ENCODE measurements at places on chromosomes 5 and 9. TPM values are rescaled to one million over a fixed set of nuclear protein-coding genes. Genes with fewer than 3 reads are reported as not detected.

DNA sequence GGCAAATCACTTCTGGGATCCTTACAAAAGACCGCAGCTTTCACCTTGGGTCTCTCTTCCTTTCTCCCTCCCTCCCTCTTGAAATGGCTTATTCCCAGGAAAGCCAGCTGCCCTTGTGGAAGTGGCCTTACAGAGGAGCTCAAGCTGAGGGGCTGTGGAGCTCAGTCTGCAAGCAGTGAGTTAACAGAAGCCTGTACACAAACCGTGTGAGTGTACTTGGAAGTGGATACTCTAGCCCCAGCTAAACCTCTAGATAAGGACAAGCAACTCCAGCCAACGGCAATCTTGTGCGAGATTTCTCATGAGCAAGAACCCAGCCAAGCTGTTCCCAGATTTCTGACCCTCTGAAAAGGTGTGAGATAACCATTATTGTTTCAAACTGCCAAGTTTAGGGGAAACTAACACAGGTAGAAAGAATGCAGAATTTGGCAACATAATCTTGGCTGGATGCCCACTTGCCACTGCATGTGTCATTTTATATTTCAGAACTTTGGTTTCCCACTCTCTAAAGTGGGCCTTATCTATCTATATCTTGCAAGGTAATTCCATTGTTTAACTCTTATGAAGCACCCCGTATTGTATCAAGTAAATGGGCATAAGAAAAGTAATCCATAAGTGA lies 85.6 kb downstream of the CDH18 start:
- DNase-seq: no peak
- H3K27ac ChIP-seq: no peak overlapping the region
- no peaks in the 10 kb centered on the region for H3K4me1 ChIP-seq
- H3K36me3 ChIP-seq: no peaks in the 10 kb centered on the region
- no peak overlapping the region for H3K4me3 ChIP-seq
- no peaks in the 10 kb centered on the region for H3K27me3 ChIP-seq

- no peaks in the 10 kb centered on the region for H3K4me1 ChIP-seq
- no peaks in the 10 kb centered on the region for H3K36me3 ChIP-seq
- no peak overlapping the region for H3K4me3 ChIP-seq
- no peak for DNase-seq
- H3K27ac ChIP-seq: no peak overlapping the region
Measured at GRCh38 chr5:124880903-124881697, 134.7 kb upstream of the ZNF608 start.

DNA sequence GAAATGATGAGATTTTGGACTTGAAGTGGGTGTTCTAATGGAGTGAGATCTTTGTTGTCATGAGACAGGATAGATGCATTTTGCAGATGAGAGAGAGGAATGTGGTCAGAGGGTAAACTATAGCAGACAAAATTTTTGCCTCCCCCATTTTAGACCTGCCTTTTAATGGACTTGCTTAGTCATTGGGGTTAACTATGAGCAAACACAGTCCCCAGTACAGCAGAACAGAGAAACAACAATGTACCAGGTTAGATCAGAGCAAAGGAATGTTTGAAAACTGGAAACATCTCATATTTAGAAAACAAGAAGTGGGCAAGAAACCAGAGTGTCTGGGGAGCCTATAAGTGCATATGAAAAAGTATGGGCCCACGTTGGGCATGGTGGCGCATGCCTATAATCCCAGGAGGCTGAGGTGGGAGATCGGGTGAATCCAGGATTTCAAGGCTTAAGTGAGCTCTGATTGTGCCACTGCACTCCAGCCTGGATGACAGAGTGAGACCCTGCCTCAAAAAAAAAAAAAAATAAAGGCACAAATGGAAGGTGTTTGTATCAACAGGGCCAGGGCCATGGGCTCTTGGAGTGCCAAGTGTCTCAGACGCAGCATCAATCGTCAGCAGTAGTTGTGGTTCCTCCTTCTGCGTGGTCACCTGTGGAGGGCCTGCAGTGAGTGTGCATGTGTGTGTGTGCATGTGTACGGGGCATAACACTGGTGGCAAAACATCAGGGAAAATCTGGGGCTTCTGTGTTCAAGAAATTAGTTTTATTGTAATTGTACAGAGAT lies 214.4 kb upstream of the S1PR3 start:
- H3K4me1 ChIP-seq: peaks cover 10% of the 10 kb centered on the region

The IFNA13 gene
- total RNA-seq: not detected

DNA sequence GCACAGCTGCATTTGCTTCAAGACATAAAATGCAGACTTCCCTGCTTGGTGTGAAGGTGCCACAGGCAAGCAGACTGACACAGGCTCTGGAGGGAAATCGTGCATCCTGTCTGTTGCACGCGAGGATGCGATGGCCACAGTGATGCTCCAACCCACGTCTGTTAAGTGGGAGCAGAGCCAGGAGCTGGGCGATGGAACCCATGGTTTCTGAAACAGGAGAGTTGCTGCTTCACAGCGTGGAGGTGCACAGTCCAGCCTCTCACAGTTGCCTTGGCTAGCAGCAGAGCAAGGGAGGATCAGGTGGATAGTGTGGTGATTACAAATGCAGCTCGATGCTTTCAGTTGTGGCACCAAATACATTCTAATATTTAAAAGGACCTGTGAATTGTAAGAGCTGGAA lies 108.8 kb downstream of the TENT4A start:
- DNase-seq: no peak
- H3K36me3 ChIP-seq: no peaks in the 10 kb centered on the region
- no peak overlapping the region for H3K27ac ChIP-seq
- H3K4me3 ChIP-seq: no peak overlapping the region
- no peaks in the 10 kb centered on the region for H3K4me1 ChIP-seq

GRCh38 chr5:53779541-53779981 lies 219.1 kb downstream of the NDUFS4 start:
- DNase-seq: no peak
- no peaks in the 10 kb centered on the region for H3K36me3 ChIP-seq
- no peak overlapping the region for H3K4me3 ChIP-seq
- no peaks in the 10 kb centered on the region for H3K4me1 ChIP-seq
- H3K27ac ChIP-seq: no peak overlapping the region
- no peaks in the 10 kb centered on the region for H3K27me3 ChIP-seq

GRCh38 chr9:128551657-128552152 lies 682 bp upstream of the SPTAN1 start:
- peaks cover 44% of the 10 kb centered on the region for H3K4me1 ChIP-seq
- H3K4me3 ChIP-seq: peak overlapping the region; percentile 95
- peak overlapping the region; percentile 43 for H3K27ac ChIP-seq
- no peaks in the 10 kb centered on the region for H3K27me3 ChIP-seq

- no peaks in the 10 kb centered on the region for H3K36me3 ChIP-seq
- H3K27ac ChIP-seq: no peak overlapping the region
- no peak for DNase-seq
- peaks cover 8% of the 10 kb centered on the region for H3K4me1 ChIP-seq
- H3K4me3 ChIP-seq: no peak overlapping the region
- no peaks in the 10 kb centered on the region for H3K27me3 ChIP-seq
Measured at GRCh38 chr5:16350816-16351215, 114.8 kb downstream of the ZNF622 start.

- DNase-seq: no peak
- no peak overlapping the region for H3K4me3 ChIP-seq
- H3K36me3 ChIP-seq: no peaks in the 10 kb centered on the region
- H3K27me3 ChIP-seq: no peaks in the 10 kb centered on the region
- no peak overlapping the region for H3K27ac ChIP-seq
- no peaks in the 10 kb centered on the region for H3K4me1 ChIP-seq
Measured at GRCh38 chr9:91735049-91735448, 215.0 kb downstream of the ROR2 start.

DNA sequence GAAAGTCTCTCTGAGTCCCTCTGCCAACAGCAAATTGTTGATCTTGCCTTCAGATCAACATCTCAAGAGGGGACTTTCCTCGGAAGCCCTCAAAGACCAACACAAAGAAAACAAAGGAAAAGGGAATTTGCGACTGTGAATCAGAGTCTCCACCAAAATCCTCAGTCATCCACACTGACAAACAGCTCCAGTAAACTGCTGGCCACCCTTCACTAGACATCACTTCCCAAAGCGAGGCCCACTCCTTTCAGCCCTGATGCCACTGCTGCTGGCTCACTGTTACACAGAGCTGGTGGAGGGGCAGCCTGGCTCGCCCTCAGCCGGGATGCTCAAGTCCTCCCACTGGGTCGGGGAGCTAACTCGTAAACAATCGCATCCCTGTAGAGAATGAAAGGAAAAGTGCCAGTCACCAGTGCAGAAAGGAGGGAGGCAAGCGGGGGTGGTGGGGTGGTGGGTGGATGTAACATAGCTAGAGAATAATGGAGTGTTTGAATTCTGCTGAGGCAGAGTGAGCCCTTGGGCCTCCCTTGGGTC lies 1.3 kb downstream of the FGF1 start:
- no peak overlapping the region for H3K4me3 ChIP-seq
- no peaks in the 10 kb centered on the region for H3K27me3 ChIP-seq
- no peaks in the 10 kb centered on the region for H3K4me1 ChIP-seq

- H3K27me3 ChIP-seq: no peaks in the 10 kb centered on the region
- H3K4me3 ChIP-seq: no peak overlapping the region
- no peak for DNase-seq
Measured at GRCh38 chr9:78562021-78562420, 265.1 kb downstream of the PSAT1 start.

DNA sequence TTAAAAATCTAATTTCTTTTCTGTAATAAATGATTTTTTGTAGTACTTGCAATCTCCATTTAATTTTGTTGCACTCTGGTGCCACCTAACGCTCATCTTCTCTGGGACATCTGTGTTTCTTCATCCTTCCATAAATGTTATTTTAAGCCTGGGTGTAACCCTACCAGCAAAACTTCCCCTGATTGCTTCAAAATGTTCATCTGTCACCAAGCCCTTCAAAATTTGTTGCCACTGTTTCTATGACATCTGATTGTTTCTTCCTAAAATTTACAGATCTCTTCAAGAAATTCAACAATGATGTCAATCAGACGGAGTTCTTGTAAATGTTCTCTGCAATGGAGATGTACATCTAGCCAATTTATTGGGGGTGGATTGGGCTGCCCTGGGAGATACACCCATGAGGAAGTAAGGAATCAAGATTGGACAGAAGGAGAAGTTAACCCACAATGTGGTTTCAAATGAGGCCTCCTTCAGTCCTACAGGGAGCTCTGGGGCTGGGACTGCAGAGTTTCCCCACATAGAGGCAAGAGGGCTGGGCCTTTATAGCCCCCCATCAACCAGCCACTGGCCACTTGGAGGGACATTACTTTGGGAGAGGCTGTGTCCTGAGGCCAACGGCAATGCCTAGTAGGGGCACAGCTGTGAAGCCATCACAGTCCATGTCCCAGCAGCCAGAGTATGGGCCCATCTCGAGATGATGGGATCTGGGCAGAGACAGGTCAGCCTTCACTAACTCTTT lies 23.3 kb downstream of the MCTP1 start:
- no peaks in the 10 kb centered on the region for H3K27me3 ChIP-seq
- H3K27ac ChIP-seq: no peak overlapping the region
- H3K4me1 ChIP-seq: no peaks in the 10 kb centered on the region
- peak; percentile 65 for DNase-seq

DNA sequence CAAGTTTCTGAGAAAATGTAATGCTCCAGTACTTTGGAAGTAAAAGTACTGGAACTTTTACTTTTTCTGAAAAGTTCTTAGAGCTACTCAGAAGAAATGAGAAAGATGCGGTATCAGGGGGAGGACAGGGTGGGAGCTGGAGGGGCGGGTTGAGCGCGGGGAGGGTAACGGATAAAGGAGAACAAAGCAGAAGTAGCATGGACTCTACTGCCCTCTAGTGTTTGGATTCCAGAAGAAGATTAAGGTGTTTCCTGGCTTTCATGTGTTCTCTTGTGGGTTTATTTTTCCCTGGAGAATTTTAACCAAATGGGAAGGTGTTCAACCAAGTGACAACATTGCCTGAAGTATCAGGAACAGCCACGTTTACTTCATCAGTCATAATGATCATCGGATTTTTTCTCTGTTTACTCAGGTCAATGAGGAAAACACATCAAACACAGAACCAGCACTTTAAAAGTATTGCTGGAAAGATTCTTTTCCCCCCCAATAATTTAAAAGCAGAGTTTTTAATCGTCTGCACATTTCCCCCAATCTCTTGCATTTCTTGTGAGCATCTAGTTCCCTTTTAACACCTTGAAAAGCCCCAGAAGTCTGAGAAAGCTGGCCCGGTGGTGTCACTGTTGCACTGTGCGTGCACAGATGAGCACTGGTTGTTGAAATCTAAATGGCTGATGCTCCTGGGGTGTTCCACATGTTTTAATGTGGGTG lies 190.6 kb downstream of the MPDZ start:
- no peaks in the 10 kb centered on the region for H3K27me3 ChIP-seq
- H3K27ac ChIP-seq: no peak overlapping the region
- H3K4me3 ChIP-seq: no peak overlapping the region
- DNase-seq: peak; percentile 73

- no peaks in the 10 kb centered on the region for H3K4me1 ChIP-seq
- DNase-seq: no peak
Measured at GRCh38 chr9:84324811-84325210, 15.7 kb downstream of the SLC28A3 start.

- H3K36me3 ChIP-seq: no peaks in the 10 kb centered on the region
- H3K27me3 ChIP-seq: no peaks in the 10 kb centered on the region
- H3K4me1 ChIP-seq: no peaks in the 10 kb centered on the region
- DNase-seq: no peak
Measured at GRCh38 chr9:137683262-137683864, 64.6 kb downstream of the EHMT1 start.

The HTR4 gene
- total RNA-seq: not detected

DNA sequence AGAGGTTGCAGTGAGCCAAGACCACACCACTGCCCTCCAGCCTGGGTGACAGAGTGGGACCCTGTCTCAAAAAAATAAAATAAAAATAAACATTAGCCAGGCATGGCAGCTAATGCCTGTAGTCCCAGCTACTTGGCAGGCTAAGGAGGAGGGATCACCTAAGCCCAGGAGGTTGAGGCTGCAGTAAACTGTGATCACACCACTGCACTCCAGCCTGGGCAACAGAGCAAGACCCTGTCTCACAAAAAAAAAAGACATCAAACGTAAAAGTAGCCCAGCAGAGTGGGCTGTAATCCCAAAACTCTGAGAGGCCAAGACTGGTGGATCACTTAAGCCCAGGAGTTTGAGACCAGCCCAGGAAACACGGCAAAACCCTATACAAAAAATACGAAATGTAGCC lies 19.0 kb downstream of the UIMC1 start:
- no peak overlapping the region for H3K27ac ChIP-seq
- H3K4me1 ChIP-seq: no peaks in the 10 kb centered on the region
- peaks cover 21% of the 10 kb centered on the region for H3K36me3 ChIP-seq
- no peak for DNase-seq
- no peak overlapping the region for H3K4me3 ChIP-seq
- H3K27me3 ChIP-seq: no peaks in the 10 kb centered on the region

The SLC24A2 gene
- total RNA-seq: not detected

The GRXCR2 gene
- total RNA-seq: not detected

The ORM2 gene
- not detected for total RNA-seq
